Progenitor cell of endocrine pancreas (in vitro differentiated cells): ENCODE measurements at places on chromosomes 11 and 22. TPM values are rescaled to one million over a fixed set of nuclear protein-coding genes. Genes with fewer than 3 reads are reported as not detected.

Gene PRAME
- total RNA-seq = not detected in 2 replicates

Gene CNTN5
- total RNA-seq = 0.50 and 1.2 TPM in 2 replicates

Gene PKNOX2
- total RNA-seq = 32.8 and 39.9 TPM in 2 replicates

Gene TYMP
- total RNA-seq = 1.6 and 2.0 TPM in 2 replicates

Gene CCDC15
- total RNA-seq = 3.8 and 4.0 TPM in 2 replicates

Gene VSIG2
- total RNA-seq = 1.8 and 2.6 TPM in 2 replicates

Gene SESN3
- 79.7 and 80.2 TPM in 2 replicates for total RNA-seq

Gene CLDN5
- not detected in 2 replicates for total RNA-seq

Gene TSGA10IP
- total RNA-seq = not detected in 2 replicates

Gene KRTAP5-8
- total RNA-seq = 0.24 TPM in 1 of 2 replicates, not detected in the other

Gene DERL3
- 1.5 and 2.8 TPM in 2 replicates for total RNA-seq

Gene UEVLD
- 13.9 and 14.5 TPM in 2 replicates for total RNA-seq

Gene PTGDR2
- total RNA-seq = 2.0 and 2.2 TPM in 2 replicates
